BE2C (cell line): ENCODE measurements at places on chromosomes 11 and 22.

DNA sequence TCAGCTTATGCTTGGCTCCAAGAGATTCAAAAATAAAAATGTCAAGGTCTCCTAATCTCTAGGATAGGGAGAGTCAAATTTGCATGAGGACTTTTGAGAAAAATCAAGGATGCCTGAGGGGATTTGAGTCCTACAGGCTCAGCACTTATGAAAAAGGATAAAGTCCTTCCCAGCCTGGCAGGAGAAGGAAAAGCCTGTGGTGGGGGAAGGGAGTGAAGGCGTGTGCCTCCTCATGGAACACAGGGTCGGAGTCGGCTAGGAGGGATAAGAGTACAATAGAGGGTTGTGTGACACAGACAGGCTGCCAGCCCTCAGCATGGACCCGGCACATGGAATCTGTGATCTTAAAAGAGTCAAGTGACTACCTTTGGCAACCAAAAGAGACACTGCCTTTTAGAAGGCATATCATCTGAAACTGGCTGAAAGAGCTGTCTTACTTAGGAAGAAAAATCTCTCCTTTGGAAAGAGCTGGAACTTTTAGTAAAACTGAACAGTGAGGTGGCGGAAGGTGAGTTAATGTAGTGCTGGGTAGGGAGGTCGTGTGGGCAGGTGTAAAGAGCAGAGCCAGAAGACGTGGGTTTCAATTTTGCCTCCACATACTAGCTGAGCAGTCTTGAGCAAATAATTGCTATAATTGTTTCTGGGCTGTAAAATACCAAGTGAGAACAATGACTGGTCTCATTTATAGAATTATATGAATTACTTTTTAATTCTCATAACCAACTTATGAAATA lies 58.8 kb upstream of the RDX start:
- no peak for DNase-seq

DNA sequence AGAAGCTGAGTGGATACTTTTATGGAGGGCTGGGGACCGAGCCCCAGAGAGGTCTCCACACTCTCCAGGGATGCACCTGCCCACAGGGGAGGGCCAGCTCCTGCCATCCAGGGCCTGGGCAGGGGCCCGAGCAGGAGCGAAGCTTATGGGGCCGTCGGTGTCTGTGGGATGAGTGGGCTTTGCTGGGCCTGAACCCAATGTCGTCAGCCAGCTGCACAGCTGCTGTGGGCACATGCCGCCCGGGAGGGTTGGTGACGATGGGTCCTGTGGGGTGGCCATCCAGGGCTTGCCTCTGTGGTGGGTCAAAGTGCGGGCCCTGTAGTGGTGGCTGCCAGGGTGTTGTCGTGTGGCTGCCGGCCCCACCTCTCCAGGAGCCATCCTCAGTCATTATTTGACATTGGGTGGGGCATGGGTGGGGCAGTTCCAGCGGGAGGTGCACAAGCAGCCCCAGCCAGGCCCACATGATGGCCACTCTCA lies 447.1 kb downstream of the TBC1D22A start:
- DNase-seq = no peak

DNA sequence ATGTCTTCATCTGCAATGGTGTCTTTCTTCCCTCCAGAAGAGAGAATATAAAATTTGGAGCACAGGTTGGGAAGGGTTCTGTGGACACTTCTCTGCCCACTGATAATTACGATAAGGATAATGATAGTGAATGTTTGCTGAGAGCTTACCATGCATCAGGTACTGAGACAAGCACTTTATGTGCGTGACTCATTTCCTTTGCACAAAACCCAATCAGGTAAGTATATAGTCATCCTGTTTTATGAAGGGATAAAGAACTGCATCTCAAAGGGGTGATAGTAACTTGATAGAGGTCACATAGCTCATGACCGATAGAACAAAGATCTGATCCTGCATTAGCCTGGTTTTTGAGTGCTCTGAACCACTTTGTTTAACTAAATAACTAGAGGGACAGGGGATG lies 9.4 kb downstream of the DRD2 start:
- no peak for DNase-seq

GRCh38 chr11:117016246-117016645 lies 82.0 kb downstream of the SIK3 start:
- no peak for DNase-seq
